Stimulated activated CD8-positive, alpha-beta memory T cell treated with anti-CD3 and anti-CD28 coated beads, Interleukin-4, amount 100 ng/mL, for 1 hour (primary cell): ENCODE measurements at places on chromosomes 7 and 10.

DNA sequence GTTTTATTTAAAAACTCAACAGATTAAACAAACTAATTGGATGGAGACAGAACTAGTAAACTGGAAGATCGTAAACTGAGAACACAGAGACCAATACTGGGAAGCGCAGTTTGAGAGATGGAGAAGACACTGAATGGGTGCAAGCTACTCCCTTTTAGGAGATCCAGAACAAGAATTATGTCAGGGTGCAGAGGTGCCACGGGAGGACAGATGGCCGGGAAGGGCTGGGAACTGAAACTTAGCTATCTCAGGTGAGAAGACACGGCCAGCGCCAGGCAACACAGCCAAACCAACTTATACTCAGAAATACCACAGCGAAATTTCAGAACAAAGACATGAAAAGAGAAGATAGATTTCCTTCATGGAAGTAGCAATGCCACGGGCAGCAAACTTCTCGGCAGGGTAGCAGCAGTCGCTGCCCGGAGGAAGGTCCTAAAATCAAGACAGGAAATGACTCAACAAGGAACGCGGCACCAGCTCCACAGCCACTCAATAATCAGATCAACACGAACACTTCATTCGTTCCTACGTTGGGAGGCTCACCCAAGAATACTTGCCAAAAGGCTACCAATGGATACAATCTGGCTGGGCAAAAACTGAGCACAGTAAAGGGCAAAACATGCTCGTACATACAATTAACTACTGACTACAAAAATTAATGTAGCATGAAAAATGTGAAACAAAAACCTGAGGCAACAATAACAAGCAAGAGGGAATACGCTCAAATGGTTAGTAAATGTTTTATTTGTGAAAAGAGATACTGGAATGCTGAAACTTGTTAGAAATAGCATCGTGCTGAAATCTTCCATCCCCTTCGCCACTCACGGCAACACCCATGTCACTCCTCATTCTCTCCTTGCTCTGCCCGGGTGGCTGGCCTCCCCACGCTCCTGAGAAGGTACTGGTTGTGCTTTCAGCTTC is 2.2 kb upstream of the LRRC27 start:
- no peak for DNase-seq

DNA sequence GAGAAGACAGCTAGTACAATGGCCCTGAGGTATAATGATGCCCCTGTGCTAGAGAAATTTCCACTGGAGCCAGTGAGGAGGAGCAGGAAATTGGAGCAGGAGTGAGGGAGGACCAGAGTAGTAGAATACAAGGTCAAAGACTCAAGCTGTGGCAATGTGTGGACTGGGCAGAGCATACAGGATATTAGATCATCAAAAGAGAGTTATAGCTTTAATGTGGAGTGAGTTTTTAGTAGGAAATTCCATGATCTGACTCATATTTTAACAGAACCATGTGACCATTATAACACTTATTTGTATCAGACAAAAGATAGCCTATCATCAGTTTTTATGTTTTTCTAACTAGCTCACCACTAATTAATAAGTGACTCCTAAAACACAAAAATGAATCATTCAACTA is 154.1 kb downstream of the DGKB start:
- DNase-seq: no peak

- no peak for DNase-seq
Measured at GRCh38 chr7:30470163-30470770, 8.3 kb downstream of the NOD1 start.

DNA sequence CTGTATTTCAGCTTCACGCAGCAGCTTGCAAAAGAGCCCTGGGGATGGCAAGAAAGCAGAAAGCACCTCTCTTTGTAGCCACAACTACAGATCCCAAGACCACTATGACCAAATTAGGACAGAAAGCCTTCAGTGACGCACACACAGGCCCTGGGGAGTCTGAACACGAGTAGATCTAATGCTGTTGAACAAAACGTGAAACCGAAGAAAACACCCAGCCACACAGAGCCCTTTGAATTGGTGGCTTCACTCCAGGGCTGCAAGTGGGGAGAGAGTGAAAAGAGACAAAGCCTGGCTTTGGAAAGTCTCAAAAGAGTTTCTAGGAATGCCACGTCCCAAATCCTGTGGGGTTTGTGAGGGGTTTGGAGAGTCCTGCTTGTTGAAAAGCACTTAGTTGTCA is 28.4 kb downstream of the PLXNA4 start:
- no peak for DNase-seq

DNA sequence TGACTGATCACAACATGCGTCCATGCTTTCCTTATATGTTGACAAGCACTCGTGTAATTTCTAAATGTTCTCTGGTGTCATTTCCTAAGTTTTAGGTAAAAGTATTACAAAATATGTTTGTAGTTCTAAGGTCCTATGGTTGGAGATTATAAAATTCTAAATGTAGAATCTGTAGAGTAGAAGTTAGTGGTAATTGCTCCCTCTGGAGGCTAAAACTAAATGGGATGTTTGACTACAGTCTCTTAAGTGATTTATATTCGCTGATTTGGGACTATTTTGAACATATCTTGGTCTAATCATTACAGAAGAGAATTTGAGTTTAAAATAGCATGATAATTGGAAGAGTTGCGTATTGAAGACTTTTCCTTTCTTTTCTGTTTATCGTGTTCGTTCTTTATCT is 74.1 kb downstream of the ZMYND11 start:
- DNase-seq: no peak

DNA sequence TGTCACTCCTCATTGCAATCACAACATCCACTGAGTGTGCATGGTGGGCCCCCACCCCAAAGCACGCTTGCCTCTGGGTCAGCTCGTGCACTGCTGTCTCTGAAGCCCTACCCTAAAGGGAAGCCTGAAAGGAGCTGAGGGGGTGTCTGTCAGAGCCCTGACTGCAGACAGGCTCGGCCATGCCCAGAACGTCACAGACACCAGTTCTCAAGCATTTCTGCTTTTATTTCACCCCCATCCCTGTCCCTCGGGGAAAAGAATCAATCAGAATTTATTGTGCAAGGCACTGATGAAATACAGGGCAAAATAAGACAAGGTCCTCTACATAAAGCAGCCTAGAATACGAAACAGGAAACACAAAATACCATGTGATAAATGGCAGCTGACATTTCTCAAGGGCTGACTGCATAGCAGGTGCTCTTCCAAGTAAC is 231.8 kb downstream of the WDR37 start:
- no peak for DNase-seq

- DNase-seq: no peak
Measured at GRCh38 chr7:134618756-134619530, 27.7 kb upstream of the BPGM start.

DNA sequence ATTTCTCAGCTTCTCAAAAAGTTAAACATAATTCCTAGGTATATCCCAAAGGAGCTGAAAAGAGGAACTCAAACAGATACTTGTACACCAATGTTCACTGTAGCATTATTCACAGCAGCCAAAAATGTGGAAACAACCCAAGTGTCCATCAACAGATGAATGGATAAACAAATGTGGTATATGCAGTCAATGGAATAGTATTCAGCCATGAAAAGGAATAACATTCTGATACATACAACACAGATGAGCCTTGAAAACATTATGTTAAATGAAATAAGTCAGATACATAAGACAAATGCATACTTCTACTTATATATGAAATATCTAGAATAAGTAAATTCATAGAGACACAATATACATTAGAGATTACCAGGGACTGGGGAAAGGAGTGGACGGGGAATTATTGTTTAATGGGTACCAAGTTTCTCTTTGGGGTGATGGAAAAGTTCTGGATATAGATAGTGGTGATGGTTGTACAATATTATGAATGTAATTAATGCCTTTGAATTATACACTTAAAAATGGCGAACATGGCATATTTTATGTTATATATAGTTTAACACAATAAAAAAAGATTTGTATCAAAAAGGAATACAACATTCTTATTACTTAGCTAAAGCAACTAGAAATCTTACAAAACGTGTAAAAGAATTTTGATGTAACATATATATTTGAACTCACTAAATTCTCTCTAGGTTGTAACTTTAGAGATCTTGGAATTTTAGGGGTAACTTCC is 15.0 kb downstream of the PEX1 start:
- DNase-seq: no peak

GRCh38 chr7:36969376-36969775 is 245.1 kb upstream of the AOAH start:
- peak; percentile 2 for DNase-seq

DNA sequence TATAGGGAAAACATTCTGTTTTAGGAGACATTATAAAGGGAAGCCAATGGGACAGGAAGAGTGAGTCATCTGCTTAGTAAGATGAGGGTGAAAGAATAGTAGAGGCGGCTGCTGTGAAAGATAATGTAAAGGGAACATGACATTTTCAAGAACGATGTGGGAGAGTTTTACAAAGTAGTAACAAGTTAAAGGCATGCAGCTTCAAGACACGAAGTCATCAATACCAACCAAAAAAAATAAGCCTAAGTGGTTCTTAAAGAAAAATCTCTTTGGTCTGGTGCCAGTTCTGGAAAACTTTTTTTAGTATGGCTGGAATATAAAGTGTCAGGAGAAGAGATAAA is 6.1 kb downstream of the GSTO1 start:
- DNase-seq: no peak

DNA sequence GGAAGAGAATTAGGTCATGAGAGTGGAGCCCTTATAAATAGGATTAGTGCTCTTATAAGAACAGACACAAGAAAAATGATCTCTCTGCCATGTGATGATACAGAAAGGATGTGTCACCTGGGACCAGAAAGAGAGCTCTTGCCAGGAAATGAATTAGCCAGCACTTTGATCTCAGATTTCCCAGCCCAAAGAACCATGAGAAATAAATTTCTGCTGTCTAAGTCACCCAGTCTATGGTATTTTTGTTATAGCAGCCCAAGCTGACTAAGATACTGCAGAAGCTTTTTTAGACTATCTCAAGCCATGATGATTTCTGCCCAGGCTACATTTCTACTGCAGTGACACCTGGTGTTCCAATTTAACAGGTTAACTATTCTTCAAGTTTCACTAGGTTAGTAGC is 84.8 kb downstream of the RSU1 start:
- no peak for DNase-seq

DNA sequence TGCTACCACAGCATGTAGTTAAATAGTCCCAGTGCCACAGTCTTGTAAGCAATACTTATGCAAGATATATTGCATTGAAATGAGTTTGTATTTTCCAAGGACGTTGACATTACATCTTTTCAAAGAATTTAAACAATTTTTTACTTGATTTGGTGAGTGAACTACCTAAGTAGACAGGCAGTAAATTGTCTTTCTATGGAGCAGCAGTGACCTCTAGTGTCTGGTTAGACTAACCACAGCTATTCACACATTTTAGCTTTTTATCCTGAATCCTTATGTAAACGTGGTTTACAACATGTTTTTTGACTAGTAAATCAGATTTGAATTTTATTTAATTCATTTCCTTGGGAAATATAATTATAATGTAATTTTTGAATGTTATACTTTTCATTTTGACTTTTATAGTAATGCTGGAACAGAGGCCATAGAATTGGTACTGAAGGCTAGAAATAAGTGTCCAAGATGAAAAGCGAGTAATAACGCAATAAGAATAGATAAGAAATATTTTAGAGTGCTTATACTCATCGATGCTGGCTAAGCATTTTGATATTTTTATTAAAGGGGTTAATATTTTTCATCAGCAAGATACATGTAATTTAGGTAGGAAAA is 5.6 kb downstream of the LRRTM3 start:
- no peak for DNase-seq

- no peak for DNase-seq
Measured at GRCh38 chr7:130444751-130445407, 4.1 kb upstream of the CEP41 start.

GRCh38 chr7:89336121-89336520 is 540.6 kb upstream of the TEX47 start:
- no peak for DNase-seq

GRCh38 chr7:73985737-73986141 is 42.2 kb upstream of the ELN start:
- DNase-seq: no peak

DNA sequence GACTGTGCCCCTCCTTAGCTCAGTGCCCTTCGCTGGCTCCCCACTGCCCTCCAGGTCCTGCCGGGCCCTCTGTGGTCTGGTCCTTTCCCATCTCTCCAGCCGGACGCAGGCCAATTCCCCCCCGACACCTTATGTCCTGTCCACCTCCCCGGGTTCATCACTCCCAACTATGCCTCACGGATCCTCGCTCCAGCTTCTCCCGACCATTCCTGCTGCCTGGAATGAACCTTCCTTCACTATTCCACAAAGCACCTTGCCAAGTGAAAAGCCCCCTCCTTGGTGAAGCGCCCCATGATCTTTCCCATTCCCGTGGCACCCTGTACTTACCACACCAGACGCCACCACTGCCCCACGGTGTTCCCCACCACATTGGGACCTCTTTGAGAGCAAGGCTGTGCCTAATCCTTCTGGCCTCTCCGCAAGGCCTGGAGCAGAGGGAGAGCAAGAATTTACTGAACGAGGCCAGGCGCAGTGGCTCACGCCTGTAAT is 47.2 kb downstream of the TMEM270 start:
- DNase-seq: no peak

GRCh38 chr7:107506674-107507339 is 37.0 kb downstream of the GPR22 start:
- DNase-seq: no peak

- no peak for DNase-seq
Measured at GRCh38 chr7:32025381-32026082, 44.7 kb downstream of the PDE1C start.

- DNase-seq: no peak
Measured at GRCh38 chr10:103576862-103577261, 83.4 kb downstream of the NEURL1 start.

- no peak for DNase-seq
Measured at GRCh38 chr10:16953270-16953669, 136.0 kb upstream of the RSU1 start.

DNA sequence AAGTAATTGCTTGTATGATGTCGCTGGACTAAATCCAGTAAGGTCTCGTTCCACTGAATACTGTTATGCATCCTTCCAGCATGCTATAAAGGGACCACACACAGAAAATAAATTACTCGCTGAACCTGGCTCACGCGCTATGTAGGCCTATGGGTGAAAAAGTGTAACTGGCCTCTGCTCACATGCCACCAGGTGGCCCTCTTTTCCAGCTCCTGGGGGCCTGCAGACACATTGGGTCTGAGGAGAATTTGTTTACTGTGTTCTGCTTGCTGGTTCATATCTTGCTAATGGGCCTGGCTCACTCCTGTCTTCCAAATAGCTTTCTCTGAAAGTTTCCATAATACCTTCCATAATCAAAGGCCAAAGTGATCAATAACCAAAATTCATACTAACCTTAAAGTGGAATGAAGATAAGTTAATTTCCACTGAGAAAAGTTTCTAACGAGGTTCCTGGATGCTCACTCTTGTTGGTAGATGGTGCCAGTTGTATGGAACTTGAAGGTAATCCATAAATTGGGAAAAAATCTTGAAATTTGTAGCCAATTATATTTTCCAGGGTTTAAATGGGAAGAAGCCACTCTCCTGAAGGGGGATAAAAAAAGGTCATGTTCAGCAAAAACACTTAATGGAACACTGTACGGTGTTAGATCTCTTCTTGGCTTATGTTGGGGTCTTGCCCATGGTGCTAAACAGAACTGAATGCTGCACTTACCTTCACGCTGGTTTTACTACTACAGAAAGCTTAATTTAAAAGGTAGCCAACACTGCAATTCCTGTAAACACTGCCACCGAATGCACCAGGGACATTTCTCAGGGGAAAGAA is 27.0 kb upstream of the ZPBP start:
- peak; percentile 15 for DNase-seq

GRCh38 chr7:85974176-85974575 is 669.5 kb upstream of the GRM3 start:
- no peak for DNase-seq

GRCh38 chr10:101775273-101776160 is at the start of gene FGF8:
TSS of gene FGF8 (minus strand) at chr10:101776114. CDS start at chr10:101775900, 214 bp downstream.
- no peak for DNase-seq
